ENCODE measurements at places on chromosomes 6 and 20.

GRCh38 chr20:49285813-49286494 is 8.1 kb upstream of the ZNFX1 start:
- no peak for DNase-seq

DNA sequence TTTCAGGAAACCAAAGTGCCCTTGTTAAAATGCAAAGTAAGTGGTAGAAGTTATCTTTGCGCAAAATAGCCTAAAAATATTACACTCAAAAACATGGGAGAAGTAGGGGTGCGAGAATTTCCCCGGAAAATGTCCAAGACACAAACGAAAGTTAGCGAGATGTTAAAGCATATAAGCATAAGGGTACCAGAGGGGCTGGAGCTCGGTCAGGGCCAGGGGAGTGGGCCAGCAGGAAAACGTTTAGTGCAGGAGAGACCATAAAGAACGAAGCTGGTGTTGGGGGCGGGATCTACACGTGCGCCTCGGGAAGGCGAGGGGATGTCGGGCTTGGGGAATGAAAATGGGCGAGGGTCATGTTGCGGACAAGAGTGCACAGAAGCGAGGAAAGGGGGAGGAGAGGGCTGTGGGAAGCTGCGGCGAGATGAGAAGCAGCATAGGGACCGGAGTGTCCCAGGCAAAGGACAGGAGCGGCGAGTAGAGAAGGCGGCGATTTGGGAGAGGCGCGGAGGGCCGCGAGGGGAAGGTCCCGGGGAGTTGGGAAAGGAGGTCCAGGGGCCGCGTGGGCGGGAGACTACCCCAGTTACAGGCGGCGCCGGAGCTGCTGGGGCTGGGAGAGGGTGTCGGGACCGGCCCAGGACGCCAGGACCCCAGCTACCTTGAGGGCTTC is 600 bp downstream of the XPO5 start:
- DNase-seq: peak; percentile 13

GRCh38 chr6:41306187-41306854 is 19.8 kb upstream of the TREM1 start:
- DNase-seq: no peak

DNA sequence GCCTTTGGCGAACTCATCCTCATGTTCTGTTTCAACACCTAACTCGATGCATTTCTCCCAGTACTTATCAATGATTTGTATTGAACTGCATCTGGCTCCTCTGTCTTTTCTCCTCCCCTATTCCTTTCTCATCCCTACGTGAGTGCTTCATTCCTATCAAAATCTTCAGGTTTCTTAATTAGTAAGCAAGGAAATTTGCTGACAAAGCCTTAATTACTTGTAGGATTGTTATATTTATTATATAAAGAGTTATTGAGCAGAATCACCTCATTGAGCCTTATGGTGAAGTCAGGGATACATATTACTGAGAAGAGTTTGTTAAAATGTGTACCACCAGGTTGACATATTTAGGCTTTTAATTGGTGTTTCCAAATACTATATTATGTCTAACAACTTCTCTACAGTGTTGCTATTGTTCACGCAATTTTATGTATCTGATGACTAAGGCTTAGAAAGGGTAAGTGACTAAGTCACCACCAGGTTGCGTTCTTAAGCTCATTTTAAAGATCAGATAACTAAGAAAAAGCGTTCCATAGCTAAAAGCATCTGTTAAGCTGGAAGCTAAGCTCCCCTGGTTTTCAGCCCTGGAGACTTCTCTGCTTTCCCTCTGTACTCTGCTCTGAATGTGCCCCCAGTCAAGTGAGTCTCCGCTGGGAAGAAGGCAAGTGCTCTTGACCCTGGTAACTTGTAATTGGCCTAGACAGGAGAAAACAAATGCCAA is 18.9 kb downstream of the SCGN start:
- no peak for DNase-seq

DNA sequence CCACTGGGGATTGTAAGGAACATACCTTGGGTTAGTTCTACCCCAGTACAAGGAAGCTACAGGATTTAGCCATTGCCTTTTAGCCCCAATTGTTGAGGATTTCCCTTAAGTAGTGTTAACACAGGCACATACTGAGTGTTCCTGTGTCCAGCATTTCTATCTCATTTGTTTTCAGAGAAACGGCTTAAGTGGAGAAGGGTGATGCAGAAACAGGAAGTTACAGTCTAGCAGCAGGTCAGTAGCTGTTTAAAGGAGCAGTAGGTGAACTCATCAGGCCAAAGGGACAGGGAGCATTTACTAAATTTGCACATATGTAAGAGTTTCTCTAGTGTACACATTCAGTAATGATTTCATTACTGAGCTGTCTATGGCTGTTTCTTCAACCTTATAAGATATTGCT is 644.2 kb upstream of the GJE1 start:
- no peak for DNase-seq

DNA sequence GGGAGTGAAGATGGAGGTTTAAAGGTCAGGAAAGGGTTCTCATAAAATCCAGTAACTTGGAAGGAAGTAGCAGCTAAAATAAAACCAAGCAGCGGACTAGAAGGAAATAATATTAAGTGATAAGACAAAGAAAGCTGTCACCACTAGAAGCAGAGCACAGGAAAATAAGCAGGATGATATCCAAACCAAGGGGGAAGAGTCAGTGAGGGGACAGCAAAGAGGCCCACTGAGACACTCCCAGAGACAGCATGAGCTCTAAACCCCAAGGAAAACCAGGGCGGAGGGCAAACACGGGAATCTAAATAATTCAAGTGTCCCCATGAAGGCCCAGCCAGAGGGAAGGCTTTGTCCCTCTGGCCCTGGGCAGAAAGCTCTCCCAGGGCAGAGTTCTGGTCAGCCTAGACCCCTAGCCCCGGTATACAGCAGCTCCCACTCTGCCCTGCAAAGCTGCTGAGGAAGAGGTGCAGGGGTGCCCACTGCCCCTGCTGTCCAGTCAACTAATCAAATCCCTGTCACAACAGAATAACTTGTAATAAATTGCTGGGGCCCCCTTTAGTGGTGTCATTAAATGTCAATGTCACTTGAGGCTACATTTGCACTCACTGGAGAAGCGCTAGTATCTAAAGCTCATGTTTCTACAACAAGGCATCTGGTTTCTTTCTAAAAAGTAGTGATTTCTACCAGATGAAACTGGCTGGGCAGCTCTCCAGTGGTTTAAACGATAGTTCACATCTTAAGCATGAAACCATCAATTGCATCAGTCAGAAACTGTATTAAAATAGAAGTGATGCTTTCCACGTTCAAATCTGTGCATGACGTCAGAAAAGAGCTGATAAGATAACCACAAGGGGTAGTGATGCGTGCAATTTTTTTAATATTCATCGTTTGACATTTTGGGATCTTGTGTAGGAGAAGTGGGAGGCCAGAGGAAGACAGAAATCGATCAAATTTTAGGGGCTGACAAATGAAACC is 13.6 kb downstream of the PDE10A start:
- DNase-seq: no peak

DNA sequence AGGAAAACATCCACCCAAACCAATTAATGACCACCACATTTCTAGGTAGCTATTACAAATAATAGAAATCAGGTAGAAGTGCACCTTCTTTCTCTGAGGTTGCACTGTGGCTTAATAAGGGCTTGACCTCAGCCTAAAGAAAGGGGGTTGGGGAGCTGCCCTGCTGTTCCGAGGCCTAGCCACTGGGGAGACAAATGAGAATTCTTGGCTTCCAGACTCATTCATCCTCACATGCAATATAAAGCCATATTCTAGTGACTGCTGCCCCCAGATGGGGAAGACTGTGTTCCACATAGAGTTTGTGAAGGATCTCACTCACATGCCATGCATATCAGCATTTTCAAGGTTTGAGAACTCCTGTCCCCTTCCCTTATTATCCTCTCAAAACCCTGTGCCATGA is 22.9 kb downstream of the SAYSD1 start:
- DNase-seq: no peak
